ENCODE measurements at places on chromosomes 3 and 15.
A peak's percentile ranks its signal among the peaks of the same experiment; 100 is the strongest.

GRCh38 chr15:75455982-75456531 lies 4.6 kb upstream of the SIN3A start:
- peak; percentile 47 for DNase-seq

DNA sequence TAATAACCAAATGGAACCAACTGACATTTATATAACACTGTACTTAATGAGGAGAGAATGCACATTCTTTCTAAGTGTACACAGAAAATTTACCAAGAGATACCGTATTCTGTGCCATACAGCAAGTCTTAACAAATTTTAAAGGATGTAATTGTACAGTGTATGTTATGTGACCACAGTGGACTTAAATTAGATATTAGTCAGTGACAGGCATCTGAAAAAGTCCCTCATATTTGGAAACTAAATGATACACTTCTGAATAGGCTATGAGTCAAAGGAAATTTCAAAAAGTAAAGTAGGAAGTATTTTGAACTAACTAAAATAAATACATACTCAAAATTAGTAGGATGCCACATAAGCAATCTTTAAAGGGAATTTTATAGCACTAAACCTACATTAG lies 59.6 kb upstream of the P3H2 start:
- no peak for DNase-seq

- DNase-seq, result no peak
Measured at GRCh38 chr3:114462750-114463149, 168.9 kb downstream of the TIGIT start.

GRCh38 chr3:8460050-8460708 lies 41.4 kb upstream of the LMCD1 start:
- no peak for DNase-seq

DNA sequence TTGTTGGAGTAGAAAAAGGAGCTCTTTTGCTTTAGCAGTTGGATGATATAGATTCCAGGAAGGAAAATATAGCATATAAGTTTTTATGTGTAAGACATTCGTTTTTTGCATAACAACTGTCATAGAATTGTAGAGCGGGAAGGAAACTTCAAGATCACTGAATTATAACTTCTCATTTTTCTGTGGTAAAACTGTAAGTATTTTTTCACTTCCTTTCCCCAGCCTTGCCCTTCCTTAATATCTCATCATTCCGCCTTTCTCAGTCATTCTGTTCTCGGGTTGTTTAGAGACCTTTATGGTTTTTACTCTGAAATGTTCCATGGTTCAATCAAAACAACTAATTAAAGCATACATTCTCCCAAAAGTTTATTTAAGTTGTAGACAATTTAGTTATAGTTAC lies 1.1 kb downstream of the EAF2 start:
- no peak for DNase-seq

DNA sequence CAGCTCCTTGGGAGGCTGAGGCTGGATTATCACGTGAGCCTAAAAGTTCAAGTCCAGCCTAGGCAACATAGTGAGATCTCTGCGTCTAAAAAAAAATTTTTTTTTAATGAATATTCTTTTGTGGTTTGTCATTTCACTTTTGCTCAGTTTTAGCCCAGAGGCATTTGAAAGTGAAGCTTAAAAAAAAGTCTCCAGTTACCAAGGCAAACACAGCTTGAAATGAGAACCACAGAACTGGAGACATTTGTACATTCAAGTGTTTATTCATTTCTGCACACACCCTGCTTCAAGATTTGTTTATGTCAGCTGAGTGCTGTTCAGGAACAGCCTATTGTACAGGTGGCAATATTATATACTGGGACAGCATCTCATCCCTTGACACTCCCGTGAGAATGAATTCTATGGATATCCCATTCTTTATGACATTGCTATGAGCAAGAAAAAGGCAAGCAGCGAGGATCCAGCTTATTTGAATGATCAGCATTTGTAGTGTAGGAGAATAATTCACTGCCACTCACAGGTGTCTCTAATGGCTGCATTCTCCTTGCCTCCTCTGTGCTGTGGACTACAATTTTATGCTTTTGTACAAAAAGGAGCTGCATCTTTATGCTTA lies 444.8 kb upstream of the GRM7 start:
- DNase-seq, result no peak

DNA sequence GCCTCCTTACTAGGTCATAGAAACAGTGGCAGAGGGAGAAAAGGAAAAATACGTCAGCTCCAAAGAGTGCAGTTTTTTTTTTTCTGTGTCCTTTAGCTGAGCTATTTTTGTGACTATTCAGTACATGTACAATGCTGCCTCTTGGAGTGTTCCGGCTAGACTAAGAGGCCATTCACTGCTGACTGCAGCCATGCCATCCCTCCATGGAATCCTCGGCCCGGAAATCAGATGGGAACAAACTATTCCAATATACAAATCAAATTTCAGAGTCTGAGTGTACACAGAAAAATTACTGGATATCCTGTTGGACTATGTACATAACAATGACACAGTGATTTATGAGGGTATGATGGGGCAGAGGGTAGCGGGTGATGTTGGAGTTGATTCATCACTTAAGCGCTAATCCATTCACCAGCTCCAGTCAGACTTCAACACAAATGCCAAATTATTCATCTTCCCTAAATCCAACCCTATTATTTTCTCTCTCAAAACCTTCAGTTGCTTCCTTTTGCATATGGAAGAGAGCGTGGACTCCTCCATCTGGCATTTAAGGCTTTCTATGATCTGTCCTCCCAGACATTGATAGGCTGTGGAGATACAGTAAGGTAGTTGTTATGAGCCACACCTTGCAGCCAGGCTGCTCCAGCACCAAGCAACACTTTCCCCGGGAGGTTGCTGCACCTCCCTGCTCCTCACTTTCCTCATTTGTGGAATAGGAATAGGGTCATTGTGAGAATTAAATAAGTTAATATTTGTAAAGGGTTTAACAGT lies 109.1 kb downstream of the LPP start:
- DNase-seq, result no peak

DNA sequence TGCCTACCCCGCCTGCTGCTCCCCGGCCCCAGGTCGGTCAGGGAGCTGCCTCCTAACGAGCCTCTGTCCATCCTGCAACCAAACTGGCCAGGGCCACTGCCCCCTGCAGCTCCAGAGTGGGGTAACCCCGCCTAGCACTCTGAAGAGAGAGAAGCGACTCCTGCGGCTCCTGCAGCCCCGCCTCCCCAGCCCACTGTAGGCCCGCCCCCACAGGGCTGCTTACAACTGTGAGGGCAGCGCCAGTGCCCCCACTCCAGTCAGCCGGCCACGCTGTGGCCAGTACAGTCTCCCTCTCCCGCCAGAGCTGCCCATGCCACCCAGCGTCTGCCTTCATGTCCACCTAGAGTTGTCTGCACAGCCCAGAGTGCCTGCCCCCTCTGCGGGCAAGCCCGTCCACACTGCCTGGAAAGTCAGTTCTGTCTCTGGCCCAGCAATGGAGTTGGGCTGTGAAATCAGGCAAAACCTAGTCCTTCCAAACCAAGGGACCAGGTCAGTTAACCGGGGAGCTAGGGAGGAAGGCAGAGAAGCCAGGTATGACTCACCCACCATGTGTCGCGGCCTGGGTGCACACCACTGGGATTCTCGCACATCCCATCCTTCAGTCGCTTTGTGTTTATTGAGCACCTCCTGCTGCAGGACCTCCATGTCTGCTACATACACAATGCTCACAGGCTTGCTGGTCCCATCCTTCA lies 2.4 kb downstream of the UCN2 start:
- DNase-seq, result no peak

DNA sequence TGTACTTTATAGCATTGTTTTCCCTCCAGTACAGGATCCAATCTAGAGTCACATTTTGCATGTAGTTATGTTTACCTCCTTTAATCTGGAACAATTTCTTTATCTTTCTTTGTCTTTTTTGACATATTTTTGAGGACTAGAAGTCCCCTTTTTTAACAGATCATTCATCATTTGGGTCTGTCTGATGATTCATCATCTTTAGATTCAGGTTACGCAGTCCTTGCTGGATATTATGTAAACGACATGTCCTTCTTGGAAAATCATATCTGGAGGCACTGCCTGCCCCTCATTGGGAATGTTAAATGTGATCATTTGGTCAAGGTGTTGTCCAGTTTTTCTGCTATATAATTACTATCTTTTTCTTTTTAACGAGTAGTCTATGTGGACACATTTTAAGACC lies 18.3 kb downstream of the TGM4 start:
- no peak for DNase-seq
